ENCODE measurements at places on chromosomes 2 and 18.

GRCh38 chr2:233434666-233435330, 80.5 kb downstream of the DGKD start:
- peaks cover 30% of the 10 kb centered on the region for H3K36me3 ChIP-seq
- no peak overlapping the region for H3K4me3 ChIP-seq
- no peaks in the 10 kb centered on the region for H3K27me3 ChIP-seq
- DNase-seq = no peak
- H3K27ac ChIP-seq = no peak overlapping the region
- H3K4me1 ChIP-seq = no peaks in the 10 kb centered on the region

GRCh38 chr18:58516514-58517285, 112.2 kb downstream of the ALPK2 start:
- DNase-seq = no peak
- no peak overlapping the region for H3K27ac ChIP-seq
- H3K4me3 ChIP-seq = peak overlapping the region; percentile 0
- peaks cover 3% of the 10 kb centered on the region for H3K4me1 ChIP-seq
- H3K27me3 ChIP-seq = no peaks in the 10 kb centered on the region
- H3K36me3 ChIP-seq = no peaks in the 10 kb centered on the region

- no peaks in the 10 kb centered on the region for H3K4me1 ChIP-seq
- DNase-seq = no peak
- H3K27ac ChIP-seq = no peak within 1 kb of the TSS
- H3K4me3 ChIP-seq = no peak within 1 kb of the TSS
Observed at GRCh38 chr2:233917116-233917515, at the start of gene TRPM8. Gene TRPM8, plus strand, starts transcription at chr2:233917373. Its CDS starts 9,165 bp downstream, at chr2:233926538.

DNA sequence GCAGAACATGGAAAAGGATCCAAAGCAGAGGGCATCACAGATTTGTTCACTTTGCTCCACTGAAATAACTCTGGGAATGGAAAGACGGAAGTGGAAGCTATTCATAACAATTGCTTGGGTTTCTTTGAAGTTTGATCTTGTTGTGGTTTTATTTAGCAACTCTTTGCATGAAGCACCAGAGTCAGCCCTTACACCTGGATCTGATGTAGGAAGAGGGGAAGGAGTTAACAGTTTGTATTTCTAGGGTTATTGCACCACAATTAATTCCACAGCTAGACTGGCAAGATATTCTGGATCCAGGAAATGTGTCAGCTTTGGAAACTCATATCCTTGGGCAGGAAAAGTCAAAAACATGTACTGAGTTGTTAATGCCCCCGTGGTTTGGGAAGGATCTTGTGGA, 1143.4 kb downstream of the CNTNAP5 start:
- no peak overlapping the region for H3K4me3 ChIP-seq
- DNase-seq = no peak
- H3K27me3 ChIP-seq = no peaks in the 10 kb centered on the region

DNA sequence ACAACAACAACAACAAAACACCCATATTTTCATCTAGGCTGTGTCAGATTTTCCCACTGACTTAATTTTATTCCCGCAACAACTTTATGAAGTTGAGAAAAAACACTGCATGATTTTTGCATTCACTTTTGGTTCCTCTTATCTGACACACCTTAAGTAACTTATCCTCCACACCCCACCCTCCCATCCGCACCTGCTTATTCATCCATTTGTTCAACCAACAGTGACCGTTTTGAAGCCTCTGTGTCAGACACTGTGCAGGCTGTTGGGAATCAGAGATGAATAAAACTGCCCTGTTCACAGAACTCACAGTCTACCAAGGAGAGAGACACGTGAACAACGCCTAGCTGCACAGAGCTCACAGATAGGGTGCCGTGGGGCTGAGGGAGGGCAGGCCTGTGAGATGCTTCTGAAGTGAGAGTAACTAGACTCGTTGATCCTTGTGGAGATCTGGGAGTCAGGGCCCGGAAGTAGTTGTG, 7.4 kb downstream of the CNNM4 start:
- no peaks in the 10 kb centered on the region for H3K27me3 ChIP-seq
- H3K4me1 ChIP-seq = peaks cover 25% of the 10 kb centered on the region
- H3K36me3 ChIP-seq = peaks cover under 1% of the 10 kb centered on the region
- no peak for DNase-seq
- no peak overlapping the region for H3K27ac ChIP-seq
- H3K4me3 ChIP-seq = no peak overlapping the region

DNA sequence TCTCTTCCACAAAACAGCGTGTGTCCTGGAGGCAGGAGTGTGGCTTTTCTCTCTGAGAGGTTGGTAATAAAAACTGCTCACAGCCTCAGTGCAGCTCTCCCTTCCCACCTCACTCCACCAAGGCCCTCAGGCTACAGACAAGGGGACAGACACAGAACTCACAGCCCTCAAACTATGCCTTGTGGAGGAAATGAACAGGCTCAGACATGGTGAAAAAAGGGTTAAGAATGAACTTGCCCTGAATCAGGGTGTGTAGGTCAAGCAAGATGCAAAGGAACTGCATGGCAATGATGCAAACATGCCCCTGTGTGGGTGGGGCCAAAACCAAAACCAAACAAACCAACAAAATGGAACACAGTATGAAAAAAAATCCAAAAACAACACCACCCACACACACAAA, 125.8 kb downstream of the GALNT14 start:
- H3K4me1 ChIP-seq = peaks cover 3% of the 10 kb centered on the region
- no peak for DNase-seq

GRCh38 chr18:62738639-62739038, 23.3 kb downstream of the PHLPP1 start:
- H3K27ac ChIP-seq = no peak overlapping the region
- no peaks in the 10 kb centered on the region for H3K4me1 ChIP-seq
- no peaks in the 10 kb centered on the region for H3K36me3 ChIP-seq
- H3K27me3 ChIP-seq = no peaks in the 10 kb centered on the region
- H3K4me3 ChIP-seq = no peak overlapping the region

DNA sequence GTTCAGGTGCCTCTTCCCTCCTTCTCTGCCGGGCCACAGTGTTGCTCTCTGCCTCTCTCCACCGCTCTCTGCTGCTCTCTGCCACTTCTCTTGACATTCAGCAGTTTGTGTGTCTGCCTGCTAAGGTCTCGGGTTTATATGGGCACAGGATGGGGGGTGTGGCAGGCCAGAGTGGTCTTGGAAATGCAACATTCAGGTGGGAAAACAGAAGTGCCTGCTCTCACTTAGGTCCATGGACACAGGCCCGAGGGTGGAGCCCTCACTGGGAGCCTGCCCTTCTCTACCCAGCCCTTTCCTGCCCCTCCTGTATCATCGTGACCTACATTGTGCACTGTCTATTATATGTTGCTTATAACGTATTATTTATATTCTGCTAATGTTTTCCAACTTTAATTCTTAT, 120.8 kb upstream of the TMEM18 start:
- H3K27me3 ChIP-seq = no peaks in the 10 kb centered on the region
- H3K4me1 ChIP-seq = no peaks in the 10 kb centered on the region

GRCh38 chr2:230906471-230907230, 18.4 kb downstream of the GPR55 start:
- no peaks in the 10 kb centered on the region for H3K27me3 ChIP-seq
- H3K27ac ChIP-seq = no peak overlapping the region
- H3K4me3 ChIP-seq = no peak overlapping the region
- peaks cover 12% of the 10 kb centered on the region for H3K4me1 ChIP-seq
- DNase-seq = no peak

GRCh38 chr2:224386876-224387275, 15.0 kb downstream of the FAM124B start:
- no peaks in the 10 kb centered on the region for H3K27me3 ChIP-seq
- H3K36me3 ChIP-seq = no peaks in the 10 kb centered on the region
- no peak overlapping the region for H3K4me3 ChIP-seq
- no peak overlapping the region for H3K27ac ChIP-seq
- no peaks in the 10 kb centered on the region for H3K4me1 ChIP-seq

GRCh38 chr2:237614151-237614720, 13.2 kb upstream of the LRRFIP1 start:
- H3K4me3 ChIP-seq = no peak overlapping the region
- no peaks in the 10 kb centered on the region for H3K36me3 ChIP-seq
- H3K27me3 ChIP-seq = no peaks in the 10 kb centered on the region
- peaks cover 36% of the 10 kb centered on the region for H3K4me1 ChIP-seq
- DNase-seq = peak; percentile 90

- no peak for DNase-seq
- H3K4me1 ChIP-seq = peaks cover 2% of the 10 kb centered on the region
- H3K36me3 ChIP-seq = no peaks in the 10 kb centered on the region
- H3K27me3 ChIP-seq = no peaks in the 10 kb centered on the region
- no peak overlapping the region for H3K27ac ChIP-seq
Observed at GRCh38 chr2:86624267-86624547, 542 bp upstream of the RNF103 start.

DNA sequence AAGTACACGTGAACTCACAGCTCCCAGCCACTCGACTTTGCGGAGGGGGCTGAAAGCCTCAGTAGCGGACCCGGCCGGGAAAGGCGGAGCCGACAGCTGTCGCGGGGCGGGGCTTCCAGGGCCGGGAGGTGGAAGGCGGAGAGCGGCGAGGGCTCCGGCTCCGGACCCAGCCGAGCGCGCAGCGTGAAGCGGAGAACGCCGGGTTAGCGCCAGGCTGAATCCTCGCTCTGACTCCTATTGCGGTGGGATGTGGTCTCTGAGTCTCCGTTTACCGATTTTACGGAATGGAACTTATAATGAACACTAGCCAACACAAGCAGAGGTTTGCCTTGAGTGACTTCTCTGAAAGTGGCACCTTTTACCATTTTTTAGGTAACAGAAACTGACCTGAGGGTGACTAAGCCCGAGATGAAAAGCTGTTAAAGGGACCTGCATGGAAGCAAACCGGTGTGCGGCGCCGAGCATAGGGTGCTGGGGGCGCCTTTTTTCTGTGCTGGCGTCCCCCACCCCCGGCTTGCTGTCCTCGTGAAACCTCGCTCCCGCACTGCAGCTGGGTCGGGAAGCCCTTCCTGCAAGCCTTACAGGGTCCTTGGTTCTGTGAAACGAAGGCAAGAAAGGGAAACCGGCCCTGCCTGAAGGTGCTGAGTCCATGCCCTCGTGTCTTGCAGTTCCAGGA, 72.9 kb downstream of the EN1 start:
- H3K36me3 ChIP-seq = no peaks in the 10 kb centered on the region
- peak; percentile 50 for DNase-seq
- H3K4me3 ChIP-seq = peak overlapping the region; percentile 37
- H3K27ac ChIP-seq = no peak overlapping the region
- peaks cover 3% of the 10 kb centered on the region for H3K27me3 ChIP-seq

DNA sequence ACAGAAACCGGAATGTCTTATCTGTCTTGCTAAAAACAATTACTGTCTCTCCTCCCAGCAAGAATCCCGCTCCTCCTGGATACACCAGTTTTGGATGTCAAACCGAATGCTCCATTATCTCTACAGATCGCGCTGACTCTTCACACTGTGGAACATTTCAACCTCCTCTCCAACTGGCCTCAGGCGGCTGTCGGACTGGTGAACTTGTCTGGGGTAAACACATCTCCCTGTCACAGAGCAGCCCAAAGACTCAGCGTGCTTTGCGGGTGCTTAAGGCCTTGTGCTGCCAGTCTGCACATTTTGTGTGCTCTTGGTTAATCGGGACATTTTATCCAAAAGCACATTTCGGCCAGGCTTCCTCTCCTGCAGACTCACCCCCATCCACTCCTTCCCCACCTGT, 173.1 kb downstream of the ICOS start:
- no peak overlapping the region for H3K4me3 ChIP-seq
- DNase-seq = peak; percentile 94
- H3K36me3 ChIP-seq = no peaks in the 10 kb centered on the region
- H3K4me1 ChIP-seq = peaks cover 8% of the 10 kb centered on the region
- H3K27ac ChIP-seq = peak overlapping the region; percentile 16
- no peaks in the 10 kb centered on the region for H3K27me3 ChIP-seq

DNA sequence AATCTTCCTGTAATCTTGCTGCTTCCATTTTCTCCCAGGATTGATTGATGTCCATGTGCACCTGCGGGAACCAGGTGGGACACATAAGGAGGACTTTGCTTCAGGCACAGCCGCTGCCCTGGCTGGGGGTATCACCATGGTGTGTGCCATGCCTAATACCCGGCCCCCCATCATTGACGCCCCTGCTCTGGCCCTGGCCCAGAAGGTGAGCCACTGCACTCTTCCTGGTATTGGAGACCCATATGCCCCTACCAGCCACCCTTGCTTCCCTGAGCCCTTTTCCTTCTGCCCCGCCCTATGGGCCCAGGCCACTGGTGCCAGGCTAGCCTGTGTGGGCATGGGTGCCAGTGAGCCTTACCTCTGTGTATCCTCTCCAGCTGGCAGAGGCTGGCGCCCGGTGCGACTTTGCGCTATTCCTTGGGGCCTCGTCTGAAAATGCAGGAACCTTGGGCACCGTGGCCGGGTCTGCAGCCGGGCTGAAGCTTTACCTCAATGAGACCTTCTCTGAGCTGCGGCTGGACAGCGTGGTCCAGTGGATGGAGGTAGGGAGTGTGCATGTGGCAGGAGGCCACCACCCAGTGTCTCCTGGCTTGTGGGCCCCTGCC, 20.3 kb downstream of the CAD start:
- H3K4me3 ChIP-seq = no peak overlapping the region
- H3K27me3 ChIP-seq = no peaks in the 10 kb centered on the region
- H3K4me1 ChIP-seq = no peaks in the 10 kb centered on the region
- H3K36me3 ChIP-seq = peaks cover 94% of the 10 kb centered on the region

DNA sequence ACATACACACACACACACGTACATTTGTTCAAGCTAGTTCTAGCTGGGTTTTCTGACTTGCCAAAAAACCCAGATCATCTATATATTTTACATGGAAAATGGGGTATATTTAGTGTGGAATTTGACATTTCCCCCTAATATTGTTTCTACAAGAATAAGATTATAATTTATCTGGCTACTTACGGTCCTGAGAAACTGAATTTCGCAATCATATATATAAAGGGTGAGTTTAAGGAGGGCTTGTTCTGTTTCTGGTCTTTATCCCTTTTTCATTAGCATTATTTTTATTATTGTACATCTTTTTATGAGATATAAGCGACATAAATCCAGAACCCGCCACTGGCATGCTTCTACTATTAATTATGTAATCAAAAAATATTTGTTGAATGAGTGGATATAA, 528.9 kb downstream of the TMX3 start:
- H3K36me3 ChIP-seq = no peaks in the 10 kb centered on the region
- H3K4me3 ChIP-seq = no peak overlapping the region
- no peaks in the 10 kb centered on the region for H3K27me3 ChIP-seq
- DNase-seq = no peak

GRCh38 chr2:26772064-26773001, 8.2 kb downstream of the SLC35F6 start:
- H3K36me3 ChIP-seq = peaks cover 30% of the 10 kb centered on the region
- no peak overlapping the region for H3K4me3 ChIP-seq
- no peak overlapping the region for H3K27ac ChIP-seq
- DNase-seq = peak; percentile 52
